ENCODE measurements at places on chromosomes 12 and 14.
A peak's percentile ranks its signal among the peaks of the same experiment; 100 is the strongest.

- peak; percentile 72 for DNase-seq
These were observed 914 bp upstream of the CCND2 start for GRCh38 chr12:4272424-4273272.

DNA sequence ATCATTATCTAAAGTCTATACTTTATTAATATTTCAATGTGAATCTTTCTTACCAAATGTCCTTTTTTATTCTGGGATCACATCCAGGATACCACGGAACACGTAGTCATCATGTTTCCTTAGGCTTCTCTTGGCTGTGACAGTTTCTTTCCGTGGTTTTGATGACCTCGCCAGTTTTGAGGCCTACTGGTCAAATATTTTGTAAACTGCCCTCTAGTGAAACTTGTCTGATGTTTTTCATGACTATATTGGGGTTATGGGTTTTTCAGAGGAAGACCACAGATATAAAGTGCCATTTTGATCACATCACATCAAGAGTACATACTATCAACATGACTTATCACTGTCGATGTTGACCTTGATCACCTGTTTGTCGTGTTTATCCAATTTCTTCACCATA is 14.1 kb upstream of the SERPINA6 start:
- DNase-seq, result no peak

- DNase-seq, result no peak
These were observed 779.0 kb upstream of the FLRT2 start for GRCh38 chr14:84750763-84751554.

DNA sequence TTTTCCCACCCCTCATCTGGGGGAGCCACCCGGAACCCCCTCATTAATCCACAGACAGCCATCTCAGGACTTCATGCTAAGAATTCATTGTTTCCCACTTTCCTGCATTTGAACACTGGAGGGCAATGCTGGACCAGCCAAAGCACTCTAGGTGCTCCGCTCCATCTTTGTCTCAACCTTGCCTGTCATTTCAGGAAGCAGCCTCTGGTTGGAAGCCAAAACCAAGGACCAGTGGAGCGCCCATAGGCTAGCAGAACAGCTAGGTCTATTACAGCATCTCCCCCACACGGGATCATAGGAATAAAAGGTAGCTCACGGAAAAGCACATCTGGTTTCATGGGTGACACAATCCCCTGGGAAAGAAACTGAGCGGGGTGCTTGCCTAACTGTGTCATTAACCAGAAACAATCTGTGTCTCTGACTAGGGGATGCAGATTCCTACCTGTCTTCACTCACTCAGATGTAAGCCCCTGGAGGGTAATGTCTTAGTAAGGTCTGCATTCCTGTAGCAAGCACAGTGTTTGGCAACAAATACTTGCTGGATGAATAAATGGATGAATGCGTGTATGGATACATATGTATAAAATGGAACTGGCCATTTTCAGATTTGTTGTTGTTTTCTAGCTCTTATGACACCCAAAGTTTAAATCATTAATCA is 197.0 kb downstream of the DAD1 start:
- no peak for DNase-seq

DNA sequence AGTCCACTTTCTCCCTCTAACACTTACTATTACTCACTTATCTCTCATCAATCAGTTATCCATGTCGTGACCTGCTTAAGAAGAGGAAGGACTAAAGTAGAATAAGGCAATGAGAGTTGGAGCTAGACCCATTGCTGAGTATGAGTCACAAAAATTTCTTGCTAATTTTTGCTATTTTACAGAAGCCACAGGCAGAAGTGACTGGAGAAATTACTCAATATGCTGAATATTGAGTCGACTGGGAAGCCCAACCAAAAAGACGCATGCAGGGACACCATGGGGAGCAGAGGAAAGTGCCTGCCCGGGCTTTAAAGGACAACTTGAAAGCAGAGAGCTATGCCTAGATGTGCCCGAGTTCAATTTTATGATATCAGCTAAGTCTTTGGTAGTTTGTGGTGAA is 115.4 kb upstream of the FOXG1 start:
- no peak for DNase-seq

DNA sequence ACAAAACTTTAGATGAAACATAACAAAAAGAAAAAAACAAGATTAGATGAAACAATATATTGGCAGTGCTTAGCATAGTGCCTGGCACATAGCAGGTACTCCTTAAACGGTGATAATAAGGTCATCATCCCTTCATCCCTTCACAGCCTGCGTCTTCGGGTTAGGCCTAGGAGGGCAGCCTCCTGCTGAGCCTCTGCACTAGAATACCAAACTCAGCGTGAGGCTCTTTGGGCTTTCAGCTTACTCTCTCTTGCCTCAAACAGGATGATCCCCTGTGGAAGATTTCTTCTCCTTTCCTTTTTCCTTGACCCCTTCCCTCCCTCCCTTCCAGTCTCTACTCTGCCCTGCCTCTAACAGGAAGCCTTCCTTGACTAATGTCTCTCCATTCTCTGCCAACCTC is 14.4 kb upstream of the FIGNL2 start:
- no peak for DNase-seq

DNA sequence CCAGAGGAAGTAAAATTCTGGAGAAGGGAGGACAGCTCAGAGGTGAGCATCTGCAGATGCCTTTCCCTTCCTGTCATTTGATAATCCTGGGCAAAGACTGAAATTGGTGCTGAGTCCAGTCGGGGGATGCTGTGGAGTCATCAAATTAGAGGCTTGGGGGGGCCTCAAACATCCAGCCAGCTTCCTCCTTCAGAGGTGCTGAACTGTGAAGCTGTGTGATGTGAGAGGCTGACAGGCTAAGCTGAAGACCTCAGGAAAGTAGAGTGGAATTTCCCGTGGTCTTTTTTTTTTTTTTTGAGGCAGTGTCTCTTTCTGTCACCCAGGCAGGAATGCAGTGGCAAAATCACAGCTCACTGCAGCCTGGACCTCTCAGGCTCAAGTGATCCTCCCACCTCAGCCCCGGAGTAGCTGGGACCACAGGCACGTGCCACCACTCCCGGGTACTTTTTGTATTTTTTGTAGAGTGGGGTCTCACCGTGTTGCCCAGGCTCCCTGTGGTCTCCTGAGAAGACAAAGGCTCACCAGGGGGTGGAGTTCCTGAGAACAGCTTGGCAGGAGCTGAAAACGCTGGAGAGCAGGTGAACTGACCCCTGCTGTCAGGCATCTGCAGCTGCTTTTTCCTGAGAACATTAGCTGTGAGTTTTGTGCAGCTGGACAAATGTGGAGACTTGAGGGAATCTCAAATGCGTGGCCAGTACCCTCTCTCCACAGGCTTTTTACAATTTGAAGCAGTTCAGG is 6.1 kb upstream of the TCL1B start:
- DNase-seq, result no peak

DNA sequence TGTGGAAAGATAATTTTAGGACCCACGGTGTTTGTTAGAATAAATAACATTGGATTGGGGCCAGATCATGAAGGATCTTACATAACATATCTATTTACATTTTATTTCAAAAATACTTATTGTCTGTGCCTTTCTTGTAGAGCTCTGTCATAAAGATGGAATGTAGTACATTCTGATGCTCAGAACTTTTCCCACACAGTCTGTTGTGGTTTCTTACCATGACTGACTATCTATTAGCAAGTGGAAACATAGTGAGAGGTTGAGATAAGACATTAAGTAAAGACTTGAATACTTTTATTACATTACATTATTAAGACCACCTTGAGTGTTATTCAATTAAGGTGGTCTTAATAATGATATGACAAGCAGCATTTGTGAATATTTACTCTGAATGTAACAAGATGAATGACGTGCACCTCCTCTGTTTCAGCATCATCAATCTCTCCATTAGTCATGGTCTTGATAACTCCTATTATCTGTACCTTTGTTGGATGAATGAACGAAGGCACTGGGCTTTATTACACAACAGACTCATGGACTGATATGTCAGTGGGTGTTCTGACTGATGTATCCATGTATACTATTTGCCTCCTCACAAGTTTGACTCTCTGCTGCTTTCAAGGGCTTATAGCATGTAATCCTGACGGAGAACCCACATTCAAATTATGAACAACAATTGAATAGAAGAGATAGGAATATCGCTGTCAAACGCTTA is 883.0 kb upstream of the FLRT2 start:
- DNase-seq, result no peak
